CD4-positive, alpha-beta T cell treated with Interleukin-6 at 100 ng/mL for 8 hours (primary cell): ENCODE measurements at places on chromosomes 3 and 15.

DNA sequence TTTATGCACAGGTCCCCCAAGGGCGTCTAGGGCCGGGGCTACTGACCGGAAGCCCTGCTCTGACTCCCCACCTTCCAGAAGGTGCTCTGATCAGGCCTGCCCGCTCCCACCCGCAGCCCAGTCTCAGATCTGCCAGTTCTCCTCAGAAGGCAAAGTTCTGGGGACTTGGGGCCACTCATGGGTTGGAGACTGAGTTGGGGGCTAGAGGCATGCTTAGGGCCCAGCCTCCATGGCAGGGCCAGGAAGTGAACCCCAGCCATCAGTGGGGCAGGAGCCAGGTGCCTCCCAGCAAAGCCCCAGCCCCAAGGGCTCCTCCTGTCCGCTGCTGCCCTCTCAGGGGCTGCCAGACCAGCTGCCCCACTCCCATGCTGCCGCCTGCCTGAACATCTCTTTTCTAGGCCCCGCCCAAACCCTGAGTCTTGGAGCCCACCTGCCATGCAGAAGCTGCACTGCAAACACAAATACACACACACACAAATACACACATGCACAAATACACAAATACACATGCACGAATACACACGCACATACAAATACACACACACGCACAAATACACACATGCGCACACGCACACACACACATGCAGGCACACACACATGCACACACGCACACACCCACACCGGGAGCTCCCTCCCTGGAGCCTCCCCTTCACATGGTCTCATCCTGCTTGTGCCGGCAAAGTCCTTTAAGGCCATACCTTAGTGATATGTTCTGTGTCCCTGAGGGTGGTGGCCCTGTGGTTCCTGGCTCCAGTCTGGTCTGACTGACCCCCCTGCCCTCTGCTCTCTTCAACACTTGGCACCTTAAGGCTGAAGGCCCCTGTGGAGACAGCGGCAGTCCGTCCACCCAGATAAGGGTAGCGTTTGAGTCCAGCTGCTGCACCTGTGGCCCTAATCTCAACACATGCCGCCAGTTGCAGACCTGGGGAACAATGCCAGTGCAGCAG is 59.2 kb upstream of the KLF13 start:
- DNase-seq, result no peak

- DNase-seq, result no peak
These were observed 176.6 kb downstream of the USP13 start for GRCh38 chr3:179829401-179829800.

GRCh38 chr3:26590919-26591484 is 31.6 kb upstream of the LRRC3B start:
- DNase-seq, result no peak

GRCh38 chr3:161682715-161683114 is 186.1 kb downstream of the OTOL1 start:
- DNase-seq, result no peak

DNA sequence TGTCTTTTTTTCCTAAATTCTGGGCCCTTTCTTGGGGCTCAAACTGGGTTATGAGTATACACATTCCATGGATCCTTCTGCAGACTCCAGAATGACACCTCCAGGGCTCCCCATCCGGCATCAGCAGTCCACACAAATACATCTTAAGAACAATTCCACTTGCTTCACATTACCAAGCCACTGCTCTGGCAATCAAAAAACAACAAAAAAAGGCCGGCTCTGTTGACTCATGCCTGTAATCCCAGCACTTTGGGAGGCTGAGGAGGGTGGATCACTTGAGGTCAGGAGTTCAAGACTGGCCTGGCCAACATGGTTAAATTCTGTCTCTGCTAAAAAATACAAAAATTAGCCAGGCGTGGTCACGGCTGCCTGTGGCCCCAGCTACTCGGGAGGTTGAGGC is 49.9 kb upstream of the LPP start:
- no peak for DNase-seq

DNA sequence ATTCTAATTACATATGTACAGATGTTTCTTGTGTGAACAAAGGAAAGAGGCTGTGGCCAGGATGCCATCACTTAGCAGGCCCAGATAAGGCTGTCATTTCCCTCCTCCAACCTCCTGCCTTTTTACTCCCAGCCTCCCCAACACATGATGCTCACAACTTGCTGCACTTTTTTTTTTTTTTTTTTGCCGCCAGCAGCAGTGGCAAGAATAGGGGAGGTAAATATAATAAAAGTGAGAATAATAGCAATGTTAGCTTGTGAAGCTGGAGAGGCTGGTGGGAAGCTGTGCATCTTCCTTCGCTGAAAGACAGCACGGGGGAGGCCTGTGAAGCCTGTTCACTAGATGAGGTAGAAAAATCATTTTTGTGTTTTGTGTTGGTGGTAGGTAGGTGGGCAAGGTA is 42.5 kb upstream of the MYO5C start:
- DNase-seq, result no peak

DNA sequence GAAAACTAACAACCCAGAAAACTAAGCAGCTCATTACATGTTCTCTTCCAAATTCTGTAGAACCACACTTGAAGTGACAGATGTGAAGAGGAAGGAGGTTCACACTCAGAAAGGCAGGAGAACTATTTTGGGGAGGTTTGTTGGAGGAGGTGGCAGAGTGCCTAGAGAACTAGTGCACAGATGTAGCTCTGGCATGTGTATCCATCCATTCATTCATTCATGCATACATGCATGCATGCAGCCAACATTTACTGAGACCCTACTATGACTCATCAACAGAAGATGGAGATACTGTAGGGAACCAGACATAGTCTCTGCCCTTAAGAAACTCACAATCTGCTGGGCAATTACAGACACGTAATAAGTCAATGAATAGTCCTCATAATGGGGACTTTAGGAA is 116.7 kb downstream of the ERC2 start:
- DNase-seq, result no peak

DNA sequence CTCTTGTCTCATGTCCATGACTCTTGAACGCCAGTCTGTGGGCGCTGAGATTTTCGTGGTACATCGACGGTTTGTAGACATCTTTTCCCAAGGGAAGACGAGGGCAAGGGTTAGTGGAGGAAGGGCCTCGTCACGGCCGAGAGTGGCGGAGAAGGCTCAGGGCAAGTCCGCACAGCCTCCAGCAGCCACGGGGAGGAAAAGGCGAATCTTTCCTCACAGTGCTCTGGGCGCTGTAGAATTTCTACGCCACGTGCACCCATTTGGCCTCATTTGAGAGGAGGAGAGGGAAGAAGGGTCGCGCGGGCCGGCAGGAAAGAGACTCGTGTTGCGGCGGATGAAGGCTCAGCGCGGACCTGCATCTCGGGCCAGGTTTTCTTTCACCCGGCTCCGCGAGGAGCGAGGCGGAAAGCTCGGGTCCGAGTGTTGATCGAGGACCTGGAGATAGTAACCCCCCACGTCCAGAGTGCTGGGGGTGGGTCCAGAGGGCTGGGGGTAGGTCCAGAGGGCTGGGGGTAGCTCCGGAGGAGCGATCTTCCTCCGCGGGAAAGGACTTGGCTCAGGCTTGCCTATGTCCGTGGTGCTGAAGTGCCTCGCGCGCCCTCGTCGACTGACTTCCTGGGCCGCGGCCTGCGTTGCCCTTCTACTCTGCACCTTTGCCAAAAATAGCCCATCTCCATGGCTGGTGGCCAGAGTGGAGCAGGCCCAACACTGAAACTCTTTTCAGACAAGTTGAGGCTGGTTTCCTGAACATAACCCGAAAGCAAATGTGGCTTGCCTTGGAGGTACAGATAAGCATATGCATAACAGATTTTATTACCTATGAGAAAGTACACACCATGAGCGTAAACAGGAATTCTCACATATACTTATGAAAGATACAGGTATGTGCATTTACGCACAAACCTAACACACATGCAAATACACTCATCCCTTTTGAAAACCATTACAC is 1.1 kb downstream of the SLC35G2 start:
- peak; percentile 14 for DNase-seq

DNA sequence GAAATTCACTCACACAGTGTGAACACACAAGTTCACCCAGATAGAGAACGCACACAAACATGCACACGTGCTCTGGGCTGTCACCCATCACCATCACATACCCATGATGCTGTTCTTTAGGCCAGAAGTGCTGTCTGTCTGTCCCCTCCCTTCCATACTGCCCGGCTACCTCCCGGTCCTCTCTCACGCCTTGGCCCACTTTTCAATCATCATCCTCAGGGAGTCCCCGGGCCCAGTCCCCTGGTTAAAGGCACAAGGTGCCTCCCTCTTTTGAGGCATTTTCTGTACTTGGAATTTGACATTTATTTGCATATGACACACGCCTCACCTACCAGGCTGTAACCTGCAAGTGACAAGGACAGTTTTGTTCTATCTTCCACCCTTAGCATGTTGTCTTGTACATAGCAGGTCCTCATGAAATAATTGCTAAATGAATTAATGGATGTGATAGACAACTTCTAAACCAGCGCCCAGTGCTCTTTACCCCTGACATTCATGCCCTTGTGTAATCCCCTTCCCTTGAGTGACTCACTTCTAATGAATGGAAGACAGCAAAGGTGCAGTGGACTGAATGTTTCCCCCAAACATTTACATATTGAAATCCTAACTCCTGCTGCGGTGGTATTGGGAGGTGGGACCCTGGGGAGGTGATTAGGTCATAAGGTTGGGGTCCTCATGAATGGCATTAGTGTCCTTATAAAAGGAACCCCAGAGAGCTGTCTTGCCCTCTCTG is 73.9 kb upstream of the ADPGK start:
- DNase-seq, result no peak

- DNase-seq, result no peak
These were observed 177.3 kb downstream of the KLF13 start for GRCh38 chr15:31503758-31504461.

- DNase-seq, result no peak
These were observed 61.0 kb upstream of the RYK start for GRCh38 chr3:134311693-134312071.

- DNase-seq, result no peak
These were observed 20.2 kb downstream of the NIPA1 start for GRCh38 chr15:22806664-22807063.

DNA sequence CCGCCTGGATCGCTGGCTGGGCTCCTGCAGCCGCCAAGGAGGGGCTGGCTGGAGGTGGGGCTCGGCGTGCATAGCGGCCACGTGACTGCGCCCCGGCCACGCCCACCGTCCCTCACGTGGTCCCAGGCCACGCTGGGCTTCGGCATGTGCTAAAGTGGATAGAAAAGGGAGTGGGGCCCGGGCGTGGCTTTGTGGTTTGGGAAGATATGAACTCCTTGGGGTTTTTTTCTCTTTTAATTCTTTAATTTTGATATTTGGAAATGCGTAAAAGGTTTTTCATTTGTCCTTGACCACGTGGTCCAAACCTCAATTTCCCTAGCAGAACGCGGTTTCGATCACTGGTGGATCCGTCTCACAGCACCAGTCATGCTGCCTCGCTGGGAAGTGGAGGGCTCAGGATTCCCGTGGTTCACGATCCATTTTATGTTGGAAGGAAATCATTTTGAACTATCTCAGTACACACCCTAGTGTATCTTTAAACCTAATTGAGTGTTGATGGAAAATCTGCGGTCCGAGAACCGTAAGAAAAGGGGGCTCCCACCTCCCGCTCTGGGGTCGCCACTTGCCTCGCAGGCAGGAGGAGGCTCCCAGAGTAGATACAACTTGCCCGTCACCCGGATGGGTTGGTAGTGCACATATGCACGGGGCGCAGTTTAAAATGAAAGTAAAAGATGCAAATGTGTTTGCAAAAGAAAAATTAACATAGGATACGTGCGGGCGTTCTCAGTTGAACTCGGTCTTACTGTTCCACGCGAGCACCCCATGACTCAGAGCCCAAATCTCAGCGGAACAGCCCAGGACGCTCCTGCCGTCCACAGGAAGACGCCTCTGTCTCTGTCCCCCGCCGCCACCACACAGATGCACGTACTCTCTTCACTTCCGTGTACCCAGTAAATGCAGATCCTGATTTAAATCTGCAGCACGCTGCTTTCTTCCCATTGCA is 141.9 kb downstream of the PGPEP1L start:
- peak; percentile 72 for DNase-seq

GRCh38 chr3:144036498-144036897 is 64.9 kb downstream of the DIPK2A start:
- no peak for DNase-seq

DNA sequence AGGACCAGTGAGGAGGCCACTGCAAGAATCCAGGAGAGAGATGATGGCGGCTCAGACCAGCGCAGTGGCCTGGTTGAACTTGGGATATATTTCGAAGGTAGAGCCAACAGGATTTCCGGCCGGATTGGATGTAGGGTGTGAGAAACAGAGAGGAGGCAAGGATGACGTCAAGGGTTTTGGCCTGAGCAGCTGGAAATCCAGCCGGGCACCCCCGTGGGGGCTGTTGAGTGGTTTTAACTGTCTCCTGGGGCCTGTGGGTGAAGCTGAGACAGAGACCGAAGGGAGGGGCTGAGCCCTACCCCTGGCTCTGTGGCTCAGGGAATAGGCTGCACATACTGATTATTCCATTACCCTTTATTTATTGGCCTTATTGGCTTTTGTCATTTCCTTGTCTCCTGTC is 45.7 kb downstream of the EXOG start:
- no peak for DNase-seq

GRCh38 chr15:44536302-44536961 is 515 bp upstream of the EIF3J start:
- no peak for DNase-seq

DNA sequence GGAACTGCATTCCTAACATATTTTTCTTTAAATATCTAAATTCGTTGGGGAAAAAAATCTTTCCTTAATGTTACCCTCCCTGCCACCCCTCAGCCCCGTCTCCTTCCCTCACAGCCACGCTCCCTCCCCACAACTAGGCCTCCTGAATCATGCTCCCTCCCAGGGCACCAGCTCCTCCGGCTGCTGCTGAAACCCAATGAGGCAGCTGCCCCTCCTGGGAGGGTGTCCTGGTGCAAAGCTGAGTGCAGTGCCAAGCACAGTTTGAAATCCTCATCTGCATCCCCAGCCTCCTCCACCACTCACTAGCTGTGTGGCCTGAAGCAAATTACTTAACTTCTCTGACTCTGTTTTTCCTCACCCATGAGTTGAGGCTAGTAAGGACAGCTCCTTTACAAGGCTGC is 2.7 kb upstream of the NR2E3 start:
- no peak for DNase-seq

DNA sequence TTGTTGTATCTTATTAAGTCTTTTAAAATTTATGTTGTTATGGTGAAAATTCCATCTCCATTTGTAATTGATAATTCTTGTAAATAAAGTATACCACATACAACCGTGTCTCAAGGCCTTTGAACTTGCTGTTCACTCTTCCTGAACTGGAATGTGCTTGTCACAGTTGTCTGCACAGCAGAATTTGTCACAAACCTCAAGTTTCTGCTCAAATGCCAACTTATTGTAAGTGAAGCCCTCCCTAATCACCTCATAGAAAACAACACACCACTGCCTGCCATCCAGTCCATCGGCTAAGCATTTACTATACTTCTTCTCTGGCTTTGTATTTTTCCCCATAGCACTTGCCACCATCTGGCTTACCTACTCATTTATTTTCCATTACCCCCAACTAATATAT is 192.3 kb downstream of the THRB start:
- no peak for DNase-seq

GRCh38 chr3:73437828-73438227 is 186.9 kb downstream of the PDZRN3 start:
- no peak for DNase-seq

- DNase-seq, result no peak
These were observed 215.9 kb downstream of the TIGIT start for GRCh38 chr3:114509756-114510155.

- no peak for DNase-seq
These were observed 102.1 kb downstream of the VGLL4 start for GRCh38 chr3:11541321-11542303.
